ENCODE measurements at places on chromosomes 1 and 21.

DNA sequence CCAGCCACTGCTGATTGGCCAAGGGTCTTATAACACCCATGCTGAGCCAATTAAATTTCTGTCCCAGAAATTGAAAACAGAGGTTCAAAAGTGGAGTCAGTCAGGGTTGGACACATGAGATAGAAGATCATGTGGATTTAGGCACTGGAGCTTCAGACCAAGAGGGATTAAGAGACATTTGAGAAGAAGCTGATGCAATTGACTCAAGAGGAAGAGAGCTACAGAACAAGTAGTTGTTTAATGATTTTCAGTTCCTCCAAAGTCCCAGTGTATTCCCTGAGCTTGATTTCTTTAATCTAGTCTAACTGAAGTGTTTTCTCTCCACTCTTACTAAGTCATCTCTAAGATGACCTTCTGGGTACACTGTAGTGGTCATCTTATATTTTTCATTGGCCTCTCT lies 227.1 kb downstream of the DUSP10 start:
- DNase-seq, result no peak

GRCh38 chr1:163290025-163290640 lies 31.6 kb upstream of the NUF2 start:
- no peak for DNase-seq

DNA sequence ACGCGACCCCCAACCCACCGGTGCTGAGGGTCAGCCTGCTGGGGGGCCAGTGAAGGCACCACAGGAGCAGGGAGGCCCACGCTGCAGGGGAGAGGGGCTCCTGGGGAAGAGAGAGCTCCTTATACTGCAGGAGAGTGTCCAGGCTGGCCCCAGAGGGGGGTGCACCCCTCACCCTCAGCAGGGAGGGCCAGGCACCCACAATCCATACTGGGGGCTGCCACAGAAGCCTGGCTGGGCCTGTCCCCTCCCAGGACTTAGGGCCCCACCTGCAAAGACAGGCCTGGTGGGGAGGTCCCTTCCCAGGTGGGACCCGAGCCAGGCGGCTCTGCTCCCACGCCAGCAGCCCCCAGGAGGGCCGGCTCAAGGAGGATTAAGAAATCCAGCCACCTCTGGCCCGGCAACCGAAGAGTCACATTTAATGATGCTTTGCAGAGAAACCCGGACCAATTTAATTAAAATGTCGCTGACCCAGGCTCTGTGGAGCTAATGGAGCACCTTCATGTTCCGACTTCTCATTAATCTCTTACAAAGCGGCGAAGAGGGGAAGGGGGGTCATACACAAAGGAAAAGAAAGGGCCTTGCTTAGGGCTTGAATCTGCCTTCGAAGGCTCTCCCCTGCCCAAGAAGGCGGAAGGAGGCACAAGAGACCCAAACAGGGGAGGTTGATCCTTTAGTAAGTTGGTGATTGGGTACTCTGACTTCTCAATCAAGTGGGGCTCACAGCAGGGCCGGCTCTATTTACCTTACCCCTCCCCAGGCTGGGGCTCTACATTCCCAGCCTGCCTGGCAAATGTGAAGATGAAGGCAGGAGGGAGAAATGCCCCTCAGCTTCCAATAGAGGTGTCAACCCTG lies 25.0 kb downstream of the WNT9A start:
- no peak for DNase-seq

- DNase-seq, result peak; percentile 50
These were observed 27.1 kb upstream of the HHAT start for GRCh38 chr1:210301615-210302000.

- no peak for DNase-seq
These were observed 217.9 kb downstream of the CTH start for GRCh38 chr1:70628973-70629372.

DNA sequence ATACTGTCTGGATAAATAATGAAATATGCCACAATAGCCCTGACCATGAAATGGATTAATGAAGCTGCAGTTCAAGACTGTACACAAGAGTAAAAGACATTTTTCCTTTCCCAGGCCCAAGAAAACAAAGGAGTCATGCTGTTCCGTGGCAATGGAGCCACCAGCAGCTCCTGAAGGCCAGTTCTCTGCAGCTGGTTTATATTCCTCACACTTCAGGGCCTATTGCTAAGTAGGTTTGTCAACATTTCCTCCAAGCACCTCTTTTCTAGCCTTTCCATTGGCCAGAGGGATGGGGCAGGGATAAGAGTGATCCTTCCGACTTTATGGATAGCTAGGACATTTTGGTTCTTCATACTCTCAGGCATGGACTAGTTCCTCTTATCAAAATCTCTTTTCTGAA lies 24.2 kb upstream of the RGL1 start:
- DNase-seq, result no peak

DNA sequence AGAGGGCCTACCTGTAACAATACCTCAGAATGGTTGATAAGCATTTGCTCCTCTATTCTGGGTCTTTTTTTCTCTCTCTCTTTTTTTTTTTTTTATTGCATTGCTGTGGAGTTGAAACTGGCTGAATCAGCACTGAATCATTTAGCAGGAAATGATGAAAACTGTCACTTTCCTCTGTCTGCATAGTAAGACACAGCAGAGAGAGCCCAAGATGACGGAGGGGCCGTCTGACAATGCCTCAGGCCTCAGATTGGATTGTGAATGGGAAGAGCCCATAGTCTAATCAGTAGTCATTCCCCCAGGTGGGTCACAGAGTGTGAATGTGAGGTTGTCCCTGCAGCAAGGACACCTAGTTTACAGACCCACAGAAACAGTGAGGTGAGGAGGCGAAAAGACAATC lies 193.2 kb upstream of the PLXNA2 start:
- DNase-seq, result peak; percentile 84
